ENCODE measurements at places on chromosomes 4 and X.

DNA sequence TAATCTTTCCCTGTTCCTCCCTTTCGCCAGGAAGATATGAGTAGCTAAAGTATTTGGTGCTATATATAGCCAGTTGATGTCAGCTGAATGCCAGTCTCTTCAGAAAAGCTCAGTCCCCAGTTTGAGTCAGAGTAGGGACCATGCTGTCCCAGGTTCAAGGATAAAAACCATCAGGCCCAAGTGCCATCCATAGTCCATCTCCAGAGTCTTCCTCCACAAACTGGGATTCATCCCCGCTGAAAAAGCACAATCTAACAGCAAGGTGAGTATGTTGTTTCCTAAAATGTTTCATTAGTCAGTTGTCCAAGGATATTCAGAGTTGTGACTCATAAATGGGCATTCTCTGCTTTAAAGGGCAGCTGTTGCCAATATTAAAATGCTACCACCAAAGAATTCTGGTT is at the start of gene MYOZ2:
Gene MYOZ2, plus strand, starts transcription at position 112 of the 401 bp plus-strand sequence. CDS start 694 bp downstream, outside the sequence.
- DNase-seq: no peak

DNA sequence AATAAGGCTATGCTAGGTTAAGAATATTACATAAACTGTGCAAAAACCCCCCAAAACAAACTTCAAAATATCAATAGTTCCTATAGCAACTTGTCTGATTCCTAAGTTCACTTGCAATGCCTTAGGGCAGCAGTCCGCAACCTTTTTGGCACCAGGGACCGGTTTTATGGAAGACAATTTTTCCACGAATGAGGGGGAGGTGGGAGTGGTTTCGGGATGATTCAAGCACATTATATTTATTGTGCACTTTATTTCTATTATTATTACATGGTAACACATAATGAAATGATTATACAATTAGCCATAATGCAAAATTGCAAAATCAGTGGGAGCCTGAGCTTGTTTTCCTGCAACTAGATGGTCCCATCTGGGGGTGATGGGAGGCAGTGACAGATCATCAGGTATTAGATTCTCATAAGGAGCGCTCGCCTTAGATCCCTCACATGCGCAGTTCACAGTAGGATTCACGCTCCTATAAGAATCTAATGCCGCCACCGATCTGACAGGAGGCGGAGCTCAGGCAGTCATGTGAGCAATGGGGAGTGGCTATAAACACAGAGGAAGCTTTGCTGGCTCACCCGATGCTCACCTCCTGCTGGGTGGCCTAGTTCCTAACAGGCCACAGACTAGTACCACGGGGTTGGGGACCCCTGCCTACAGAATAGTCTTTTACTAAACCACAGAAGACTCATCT is 39.7 kb downstream of the ACOX3 start:
- DNase-seq: no peak

DNA sequence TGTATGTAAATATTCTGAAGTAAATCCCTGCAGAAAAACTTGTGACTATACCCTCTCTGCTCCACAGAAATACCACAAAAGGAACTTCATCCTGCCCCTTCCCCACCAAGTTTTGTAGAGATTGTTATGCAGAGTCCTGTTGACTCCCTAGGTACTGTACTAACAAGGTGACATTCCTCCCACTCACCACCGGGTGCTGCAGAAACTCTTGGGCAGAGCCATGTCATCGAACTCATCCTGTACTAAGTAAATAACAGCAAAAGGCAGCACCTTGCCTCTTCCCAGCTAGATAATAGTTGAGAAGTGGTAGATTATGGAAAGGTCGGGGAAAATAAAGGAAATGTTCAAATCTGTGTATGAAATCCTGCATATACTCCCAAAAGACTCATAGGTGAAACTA is 233.3 kb downstream of the STPG2 start:
- DNase-seq: no peak

DNA sequence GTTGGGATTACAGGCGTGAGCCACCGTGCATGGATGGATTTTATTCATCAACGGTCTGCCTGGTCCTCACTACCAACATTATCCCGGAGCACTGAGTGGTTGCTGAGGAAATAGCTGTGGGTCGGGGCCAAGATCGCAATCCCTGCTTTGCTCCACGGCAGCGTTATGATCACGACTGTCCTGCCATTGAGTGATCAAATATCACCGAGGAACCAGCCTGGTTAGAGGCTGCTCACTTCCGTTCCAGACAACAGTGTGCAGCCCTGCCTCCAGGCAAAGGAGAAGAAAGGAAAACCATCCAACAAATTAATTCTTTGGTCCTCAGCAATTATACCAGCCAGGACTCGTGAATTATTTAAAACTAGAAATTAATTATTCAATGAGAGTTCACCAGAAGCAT is 70.6 kb upstream of the TBL1X start:
- no peak for DNase-seq

GRCh38 chr4:17811078-17811603 is 362 bp downstream of the NCAPG start:
- no peak for DNase-seq

DNA sequence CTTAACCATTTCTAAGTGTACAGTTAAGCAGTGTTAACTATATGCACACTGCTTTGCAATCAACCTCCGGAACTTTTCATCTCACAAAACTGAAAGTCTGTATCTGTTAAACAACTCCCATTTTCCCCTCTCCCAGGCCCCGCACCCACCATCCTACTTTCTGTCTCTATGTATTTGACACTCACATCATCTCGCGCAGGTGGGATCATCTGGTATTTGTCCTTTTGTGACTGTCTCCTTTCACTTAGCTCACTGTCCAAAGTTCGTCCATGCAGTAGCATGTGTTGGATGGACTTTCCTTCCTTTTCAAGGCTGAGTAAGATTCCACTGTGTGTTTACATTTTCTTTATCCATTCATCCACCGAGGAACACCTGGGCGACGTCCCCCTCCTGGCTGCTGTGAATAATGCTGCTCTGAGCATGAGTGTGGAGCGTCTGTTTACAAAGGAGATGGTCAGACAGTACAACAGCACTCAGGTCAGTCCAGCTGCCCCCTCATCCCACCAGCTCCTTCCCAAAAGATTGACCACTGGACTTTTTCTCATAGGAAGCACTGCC is 39.8 kb downstream of the DCTD start:
- DNase-seq: no peak

DNA sequence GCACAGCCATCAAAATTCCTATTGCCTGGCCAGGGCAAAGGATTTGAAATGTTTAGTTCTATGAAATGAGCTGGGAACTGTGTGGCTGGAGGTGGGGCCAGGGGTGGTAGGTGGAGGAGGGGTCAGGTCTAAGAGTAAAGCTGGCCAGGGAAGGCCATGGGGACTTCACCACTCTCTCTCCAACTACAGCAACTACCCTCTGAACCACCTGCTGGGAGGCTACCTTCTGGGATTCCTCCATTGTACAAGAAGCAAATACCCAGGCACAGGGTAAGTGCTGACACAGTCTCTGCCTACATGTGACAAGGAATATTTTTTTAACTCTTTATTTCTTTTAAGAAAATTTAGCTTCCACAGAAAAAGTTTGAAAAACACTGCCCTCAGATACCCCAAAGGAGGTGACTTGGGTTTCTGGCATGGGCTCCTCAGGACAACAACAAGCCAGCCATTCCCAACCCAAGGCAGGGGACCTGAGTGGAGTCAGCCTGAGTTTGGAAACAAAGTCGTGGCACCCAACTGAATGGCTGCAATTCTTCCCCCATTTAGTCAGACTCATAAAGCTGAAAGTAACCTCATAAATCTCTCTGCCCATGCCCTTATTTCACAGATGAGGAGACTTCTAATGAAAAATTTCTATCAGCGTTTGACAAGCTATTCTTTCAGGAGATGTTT is 593.8 kb upstream of the DIPK2B start:
- no peak for DNase-seq

GRCh38 chrX:36957425-36958328 is 50.5 kb upstream of the FAM47C start:
- DNase-seq: peak; percentile 24

DNA sequence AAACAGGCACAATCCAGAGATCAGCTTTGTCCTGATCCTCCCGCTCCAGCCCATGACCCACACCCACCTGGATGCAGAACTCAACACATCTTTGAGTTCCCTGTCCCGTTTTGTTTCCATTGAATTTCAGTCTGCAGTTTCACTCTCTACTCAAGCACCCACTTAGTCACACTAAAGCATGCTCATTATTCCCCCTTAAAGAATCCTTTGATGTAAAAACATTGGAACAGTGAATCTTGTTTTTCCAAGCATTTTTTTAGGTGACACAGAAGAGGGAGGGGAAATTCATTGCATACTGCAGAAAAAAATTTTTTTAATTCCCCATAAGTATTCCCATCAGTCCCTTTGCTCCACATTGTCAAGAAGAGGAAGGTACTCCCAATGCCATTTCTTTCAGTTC is 249.7 kb upstream of the TTC29 start:
- peak; percentile 40 for DNase-seq

- DNase-seq: peak; percentile 92
Observed at GRCh38 chr4:2800691-2801596, 8.1 kb downstream of the SH3BP2 start.

Measured in astrocyte of the hippocampus (primary cell).